ENCODE measurements at places on chromosomes 3 and 15. TPM values are rescaled to one million over a fixed set of nuclear protein-coding genes. Genes with fewer than 3 reads are reported as not detected.

EPHB1 gene
- 5.2 TPM for polyA plus RNA-seq

IMPG2 gene
- polyA plus RNA-seq = 0.61 TPM

LRRC31 gene
- polyA plus RNA-seq = 0.32 TPM

NLGN1 gene
- 1.5 TPM for polyA plus RNA-seq

LYZL4 gene
- not detected for polyA plus RNA-seq

DNA sequence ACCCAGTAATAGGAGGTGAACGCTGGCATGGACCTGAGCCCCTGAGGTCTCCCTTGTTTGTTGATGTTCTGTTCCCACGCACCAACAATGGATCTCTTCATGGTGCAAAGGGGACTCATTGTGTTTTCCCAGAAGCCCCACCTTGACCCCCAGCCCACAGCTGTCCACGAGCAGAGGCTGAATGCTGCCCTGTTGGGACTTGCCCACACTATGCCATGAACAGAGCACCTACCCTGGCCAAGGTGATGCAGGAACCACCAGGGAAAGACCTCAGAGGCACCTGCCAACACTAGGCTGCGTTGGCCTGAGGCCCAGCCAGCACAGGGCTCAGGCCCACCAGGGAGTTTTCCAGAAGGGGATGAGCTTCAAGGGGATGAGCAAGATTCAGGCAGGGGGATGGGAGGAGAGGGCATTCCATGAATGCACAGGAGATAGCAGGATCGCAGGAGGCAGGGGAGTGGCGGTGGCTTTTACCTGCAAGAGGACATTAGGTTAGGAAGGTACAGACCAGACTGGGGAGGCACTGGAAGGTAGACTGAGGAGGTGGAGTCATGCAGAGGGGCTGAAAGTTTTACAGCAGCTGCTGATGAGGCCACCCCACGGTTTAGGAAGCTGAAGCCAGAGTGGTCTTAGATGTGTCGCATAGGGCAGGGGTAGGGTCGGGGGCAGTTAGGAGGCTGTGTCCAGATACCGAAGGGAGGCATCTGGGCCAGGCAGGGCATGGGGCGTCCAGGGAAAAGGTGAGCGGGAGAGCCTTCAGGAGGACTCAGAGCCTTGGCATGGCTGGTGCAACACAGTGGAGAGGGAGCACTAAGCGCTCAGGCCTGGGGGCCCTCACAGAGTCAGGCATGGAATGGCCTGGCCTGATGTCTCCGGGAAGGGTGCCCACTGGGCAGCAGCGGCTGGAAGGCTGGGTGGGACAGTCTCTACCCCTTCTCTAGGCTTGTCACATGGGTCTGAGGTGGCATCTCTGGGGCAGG lies 4.0 kb upstream of the PHGR1 start:
- DNase-seq = no peak

DNA sequence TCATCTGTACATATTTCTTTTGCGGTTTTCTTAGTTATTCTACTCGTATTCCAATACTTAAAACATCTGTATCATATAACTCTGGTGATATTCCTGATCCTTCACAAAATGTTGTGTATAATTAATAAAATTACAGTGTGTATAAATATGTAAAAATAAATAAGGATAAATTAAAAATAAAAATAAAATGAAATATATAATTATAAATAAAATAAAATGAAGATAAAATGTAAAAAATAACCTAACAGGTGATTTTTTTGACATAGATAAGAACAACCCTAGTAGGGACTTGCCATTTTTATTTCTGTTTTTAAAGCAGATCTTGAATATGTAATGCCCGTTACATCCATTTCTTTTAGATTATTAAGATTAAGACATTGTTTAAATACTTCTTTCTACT lies 25.6 kb downstream of the IL1RAP start:
- no peak for DNase-seq

DNA sequence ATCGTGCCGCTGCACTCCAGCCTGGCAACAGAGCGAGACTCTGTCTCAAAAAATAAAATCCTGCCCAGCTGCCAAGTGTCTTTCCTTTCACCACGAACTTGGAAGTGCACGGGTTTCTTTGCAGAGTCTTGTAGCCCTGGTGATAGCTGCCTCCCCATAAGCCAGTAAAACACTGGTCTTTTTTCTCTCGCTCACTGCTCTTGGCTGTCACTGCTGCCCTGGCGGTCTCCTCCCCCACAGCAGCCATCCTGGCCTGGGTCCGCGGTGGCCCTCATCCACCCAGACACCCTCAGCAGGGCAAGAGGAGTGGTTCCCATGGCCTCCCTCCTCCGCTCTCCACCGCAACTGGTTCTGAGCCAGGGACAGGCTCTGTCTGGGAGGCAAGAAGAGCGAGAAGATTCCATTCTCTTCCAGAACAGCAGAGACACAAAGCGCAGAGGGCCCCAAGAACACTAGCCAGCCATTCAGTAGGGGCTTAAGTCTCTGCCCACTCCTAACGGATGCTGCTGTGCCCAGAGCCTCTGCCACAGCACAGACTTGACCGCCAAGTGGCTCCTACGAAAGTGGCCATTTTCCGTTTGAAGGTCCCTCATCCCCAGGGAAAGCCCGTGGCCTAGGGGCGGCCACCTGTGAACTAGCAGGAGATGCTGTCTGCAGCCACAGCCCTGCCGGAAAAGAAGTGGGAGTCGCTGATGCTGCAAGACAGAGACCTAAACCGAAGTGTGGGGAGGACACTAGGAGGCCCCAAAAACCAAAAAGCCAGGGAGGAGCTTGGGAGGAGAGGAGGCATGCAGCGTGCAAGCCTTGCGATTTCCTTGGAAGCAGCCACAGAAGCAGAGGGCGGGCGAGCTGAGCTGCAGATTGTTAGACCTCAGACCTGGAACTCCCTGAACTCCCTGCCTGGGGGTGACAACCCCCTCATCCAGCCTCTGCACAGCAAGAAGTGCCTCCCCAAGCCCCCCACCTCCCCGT lies 44.1 kb downstream of the KLHL25 start:
- peak; percentile 44 for DNase-seq

DNA sequence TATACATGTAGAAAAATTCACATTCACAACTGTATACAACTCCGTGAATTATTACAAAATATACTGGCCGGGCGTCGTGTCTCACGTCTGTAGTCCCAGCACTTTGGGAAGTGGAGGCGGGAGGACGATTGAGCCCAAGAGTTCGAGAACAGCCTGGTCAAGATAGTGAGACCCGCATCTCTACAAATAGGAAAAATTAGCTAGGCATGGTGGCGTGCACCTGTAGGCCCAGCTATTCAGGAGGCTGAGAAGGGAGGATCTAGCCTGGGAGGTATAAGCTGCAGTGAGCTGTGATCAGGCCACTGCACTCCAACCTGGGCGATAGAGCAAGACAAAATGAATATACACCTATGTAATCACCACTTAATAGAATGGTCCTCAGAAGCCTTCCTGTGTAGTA lies 1.3 kb downstream of the RAD51 start:
- DNase-seq = no peak

DNA sequence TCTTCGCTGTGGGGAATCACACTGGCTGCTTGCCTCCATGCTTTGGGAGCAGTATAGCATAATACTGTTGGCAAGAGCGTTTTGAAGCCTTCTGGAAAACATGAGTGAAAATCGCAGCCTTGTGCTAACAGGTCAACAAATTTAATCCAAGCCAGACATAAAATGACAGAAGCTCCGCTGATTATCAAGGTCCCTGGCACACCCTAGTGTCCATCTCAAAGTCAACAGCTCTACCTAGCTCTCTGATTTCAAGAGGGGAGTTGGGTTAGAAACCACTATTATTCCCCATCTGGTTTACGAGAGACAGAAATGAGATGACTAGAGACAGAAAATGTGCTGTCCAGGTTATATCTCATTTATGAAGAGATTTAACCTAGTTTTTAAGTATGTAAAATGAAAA lies 73.6 kb upstream of the MDFIC2 start:
- DNase-seq = no peak

DNA sequence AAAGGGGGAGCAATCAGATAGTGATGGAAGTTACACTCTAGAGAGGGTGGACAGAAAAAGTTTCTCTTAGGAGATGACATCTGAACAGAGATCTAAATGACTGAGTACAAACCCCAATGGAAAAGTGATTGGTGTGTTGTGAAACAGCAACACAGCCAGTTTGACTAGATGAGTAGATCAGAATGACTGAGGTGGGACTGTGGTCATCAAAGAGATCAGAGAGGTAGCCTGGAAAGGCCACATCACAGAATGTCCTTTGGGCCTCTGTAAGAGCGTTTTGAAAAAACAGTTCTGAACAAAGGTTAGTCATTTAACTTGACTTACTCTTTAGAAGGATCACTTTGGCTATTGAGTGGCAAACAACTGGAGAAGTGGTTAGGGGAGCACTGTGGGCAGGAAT lies 10.6 kb downstream of the LRRC58 start:
- no peak for DNase-seq

- peak; percentile 16 for DNase-seq
Observed at GRCh38 chr3:183265834-183266417, 12.9 kb downstream of the B3GNT5 start.

DNA sequence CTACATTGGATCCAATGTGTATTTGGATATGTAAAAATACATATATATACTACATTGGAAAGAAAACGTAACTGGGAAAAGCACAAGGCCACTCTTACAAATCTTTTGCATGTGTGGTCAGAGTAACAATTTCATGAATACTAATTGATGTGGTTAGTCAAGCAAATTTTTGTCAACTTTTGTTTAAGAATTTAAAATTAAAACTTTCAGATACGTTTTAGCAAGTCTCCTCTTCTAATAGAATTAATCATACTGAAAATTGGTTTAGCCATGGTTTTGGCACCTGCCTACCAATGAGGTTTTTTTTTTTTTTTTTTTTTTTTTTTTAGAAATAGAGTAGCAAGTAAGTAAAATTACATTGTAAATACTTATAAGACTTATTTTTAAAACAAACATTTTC lies 153.0 kb upstream of the CGNL1 start:
- DNase-seq = no peak

- no peak for DNase-seq
Observed at GRCh38 chr3:195384952-195385351, 57.9 kb downstream of the ACAP2 start.

GRCh38 chr15:58404020-58404419 lies 27.8 kb upstream of the LIPC start:
- DNase-seq = no peak

- DNase-seq = no peak
Observed at GRCh38 chr15:52329987-52330386, 34.4 kb upstream of the MYO5C start.

GRCh38 chr3:184713040-184713355 lies 1.1 kb upstream of the MAGEF1 start:
- no peak for DNase-seq

- DNase-seq = no peak
Observed at GRCh38 chr15:82643992-82644391, 3.2 kb downstream of the CPEB1 start.

- peak; percentile 21 for DNase-seq
Observed at GRCh38 chr3:144549166-144549565, 577.5 kb downstream of the DIPK2A start.

DNA sequence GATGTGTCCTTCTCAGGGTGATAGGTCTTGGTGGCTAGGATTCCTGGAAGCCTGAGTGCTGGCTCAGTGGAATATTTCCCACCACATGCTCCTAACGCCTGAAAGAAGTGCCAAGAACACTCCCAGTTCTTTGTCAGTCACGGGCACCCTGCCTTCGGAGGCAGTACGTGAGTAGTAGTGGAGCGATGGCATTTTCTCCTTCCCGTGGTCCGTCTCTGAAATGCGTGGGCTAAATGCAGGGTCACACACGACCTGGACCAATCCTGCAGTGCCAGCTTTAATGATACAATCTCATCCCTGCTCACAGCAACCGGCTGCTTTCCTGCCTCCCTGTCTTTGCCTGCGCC lies 14.5 kb downstream of the H1-8 start:
- DNase-seq = no peak

GRCh38 chr15:79689030-79689429 lies 207.8 kb downstream of the MTHFS start:
- DNase-seq = no peak

DNA sequence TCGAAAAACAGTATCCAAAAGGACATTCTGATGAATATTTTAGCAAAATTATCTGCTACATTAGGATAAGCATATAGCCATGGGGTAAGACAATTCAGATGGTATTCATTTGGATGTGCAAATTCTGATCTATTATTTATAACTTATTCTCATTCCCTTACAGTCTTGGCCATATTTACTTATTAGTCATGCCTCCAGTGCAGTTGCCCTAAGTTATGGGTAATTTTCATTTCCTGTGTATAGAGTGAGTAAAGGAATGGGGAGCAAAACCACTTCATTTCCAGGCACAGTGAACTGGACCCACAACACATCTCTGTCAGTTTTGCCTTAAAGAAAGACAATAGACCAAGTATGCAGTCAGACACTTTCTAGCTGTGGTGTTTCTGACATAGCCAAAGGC lies 134.3 kb downstream of the POLQ start:
- DNase-seq = no peak

GRCh38 chr15:55742498-55742926 lies 440 bp downstream of the PRTG start:
- peak; percentile 71 for DNase-seq

- DNase-seq = no peak
Observed at GRCh38 chr15:50257924-50258323, 7.6 kb downstream of the HDC start.

- no peak for DNase-seq
Observed at GRCh38 chr3:43062040-43062563, 43.8 kb downstream of the POMGNT2 start.

DNA sequence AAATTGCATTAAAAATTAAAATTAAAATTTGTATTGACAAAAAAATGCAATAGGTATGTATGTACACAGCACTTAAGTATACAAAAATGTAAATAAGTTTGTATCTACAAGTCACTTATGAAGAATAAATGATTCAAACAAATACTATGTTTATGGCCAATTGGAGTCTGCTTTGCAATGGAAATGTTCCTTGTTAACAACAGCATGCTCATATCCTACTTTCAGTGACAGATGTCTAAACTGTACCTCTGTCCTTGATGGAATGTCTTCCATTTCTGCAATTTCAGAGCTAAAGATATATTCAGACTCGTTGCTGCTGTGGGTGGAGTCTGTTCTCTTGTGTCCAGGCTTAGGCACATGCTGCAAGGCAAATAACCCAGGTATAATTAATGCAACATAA lies 64.1 kb upstream of the MYO5C start:
- DNase-seq = no peak

GRCh38 chr3:51686512-51687215 lies 15.6 kb downstream of the TEX264 start:
- no peak for DNase-seq

DNA sequence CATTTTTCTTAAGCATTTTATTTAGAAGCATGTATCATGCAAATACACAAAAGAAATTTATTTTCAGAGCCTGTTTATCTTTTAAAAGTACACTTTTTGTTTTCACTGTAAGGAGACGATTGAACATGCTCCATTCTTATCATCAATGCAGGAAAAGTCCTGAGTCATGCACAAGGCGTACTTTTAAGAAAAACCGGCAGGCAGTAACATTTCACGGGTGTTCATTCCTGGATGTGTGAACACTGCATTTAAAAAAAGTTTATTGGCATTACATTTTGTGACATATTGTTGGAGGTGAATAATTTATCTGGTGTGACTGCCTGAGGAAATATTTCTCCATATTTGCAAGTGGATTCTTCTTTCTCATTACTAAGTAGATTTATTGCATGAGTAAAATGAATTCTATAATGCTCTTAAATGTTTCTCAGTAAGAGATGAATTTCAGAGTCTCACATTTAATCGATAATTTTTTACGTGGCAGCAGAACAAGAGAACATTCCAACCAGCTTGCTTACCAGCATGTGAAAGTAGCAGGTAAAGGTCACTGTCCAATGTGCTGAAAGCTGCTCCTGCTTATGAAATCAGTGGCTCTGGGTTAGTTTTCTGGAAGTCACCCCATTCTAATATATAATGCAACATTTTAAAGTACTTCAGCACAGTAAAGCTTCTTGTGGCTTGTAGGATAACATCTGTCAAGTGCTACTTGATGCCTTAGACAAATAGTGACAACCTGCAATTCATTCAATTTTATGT lies 87.0 kb downstream of the SV2B start:
- peak; percentile 66 for DNase-seq

GRCh38 chr15:39685999-39686613 lies 96.5 kb downstream of the FSIP1 start:
- peak; percentile 55 for DNase-seq

Data from renal pelvis (tissue), 12 donors.